ENCODE measurements at places on chromosomes 5 and 9.
A peak's percentile ranks its signal among the peaks of the same experiment; 100 is the strongest.

DNA sequence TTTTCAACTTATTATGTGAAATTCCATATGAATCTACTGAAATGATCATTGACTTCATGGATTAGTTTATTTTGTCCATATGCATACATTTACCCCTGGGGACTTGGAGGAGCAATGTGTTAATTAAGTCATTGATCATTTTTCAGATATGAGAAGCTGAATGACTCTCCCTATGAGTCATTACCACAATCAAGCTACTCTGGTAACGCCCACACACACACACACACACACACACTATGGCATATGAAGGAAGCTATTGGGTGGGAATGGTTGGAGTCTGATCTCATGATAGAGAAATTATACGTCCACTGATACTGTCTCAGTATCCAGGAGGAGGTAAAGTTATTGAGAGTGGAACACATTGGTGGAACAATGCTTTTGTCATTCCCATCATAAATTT lies 528.9 kb downstream of the AGTPBP1 start:
- no peak overlapping the region for H3K27ac ChIP-seq
- peaks cover 5% of the 10 kb centered on the region for H3K27me3 ChIP-seq
- no peak overlapping the region for H3K4me3 ChIP-seq
- H3K4me1 ChIP-seq, result no peaks in the 10 kb centered on the region
- DNase-seq, result peak; percentile 17

- H3K4me3 ChIP-seq, result no peak overlapping the region
- no peaks in the 10 kb centered on the region for H3K27me3 ChIP-seq
- H3K4me1 ChIP-seq, result peaks cover 8% of the 10 kb centered on the region
- H3K27ac ChIP-seq, result no peak overlapping the region
- H3K36me3 ChIP-seq, result no peaks in the 10 kb centered on the region
These were observed 48.8 kb upstream of the RETREG1 start for GRCh38 chr5:16665601-16666000.

- no peaks in the 10 kb centered on the region for H3K27me3 ChIP-seq
- no peak for DNase-seq
- H3K36me3 ChIP-seq, result no peaks in the 10 kb centered on the region
- H3K4me3 ChIP-seq, result no peak overlapping the region
- H3K4me1 ChIP-seq, result no peaks in the 10 kb centered on the region
These were observed 730.1 kb downstream of the NR2F1-AS1 start for GRCh38 chr5:92850886-92851285.

DNA sequence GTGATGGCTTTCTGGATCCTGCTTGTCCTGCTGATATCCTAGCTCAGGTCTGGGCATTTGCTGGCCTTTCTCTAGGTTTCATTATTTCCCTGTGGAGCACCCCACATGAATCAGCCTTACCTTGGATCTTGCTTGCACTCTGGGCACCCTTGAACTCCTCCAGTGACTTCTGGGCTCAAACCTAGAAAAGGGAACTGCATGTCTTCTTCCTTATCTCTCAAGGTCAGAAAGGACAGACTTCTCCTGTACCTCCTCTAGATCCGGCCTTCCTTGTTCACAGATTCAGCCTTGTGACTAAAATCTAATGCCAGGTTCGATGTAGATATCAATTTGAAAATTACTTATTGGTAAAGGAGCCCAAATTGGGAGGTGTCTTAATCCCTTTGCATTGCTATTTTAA lies 267.9 kb downstream of the PARP8 start:
- H3K4me1 ChIP-seq, result no peaks in the 10 kb centered on the region
- no peak for DNase-seq
- H3K36me3 ChIP-seq, result no peaks in the 10 kb centered on the region
- no peak overlapping the region for H3K27ac ChIP-seq

DNA sequence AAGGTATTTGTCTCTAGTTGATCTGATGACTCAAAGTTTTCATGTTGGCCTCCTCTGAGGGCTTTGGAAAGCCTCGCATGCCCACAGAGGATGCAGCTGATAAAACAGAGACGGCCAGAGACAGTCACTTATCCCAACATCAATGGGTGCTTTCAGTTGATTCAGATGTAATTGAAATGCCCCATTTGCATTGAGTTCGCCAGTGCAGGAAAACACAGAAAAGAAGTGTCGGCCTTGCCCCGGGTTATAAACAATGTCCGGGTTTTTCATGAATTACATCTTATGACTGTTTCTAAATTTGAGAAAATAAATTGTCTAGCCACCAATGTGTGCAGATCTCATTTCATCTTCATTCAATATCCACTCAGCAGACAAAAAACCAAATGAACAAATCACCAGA lies 42.2 kb upstream of the ICE1 start:
- no peaks in the 10 kb centered on the region for H3K27me3 ChIP-seq
- H3K4me3 ChIP-seq, result no peak overlapping the region
- H3K36me3 ChIP-seq, result no peaks in the 10 kb centered on the region
